Hematopoietic multipotent progenitor cell treated with erythropoietin and hydrocortisone succinate and interleukin-3 and kit ligand, for 15 days (in vitro differentiated cells): ENCODE measurements at places on chromosomes 1 and 21.

DNA sequence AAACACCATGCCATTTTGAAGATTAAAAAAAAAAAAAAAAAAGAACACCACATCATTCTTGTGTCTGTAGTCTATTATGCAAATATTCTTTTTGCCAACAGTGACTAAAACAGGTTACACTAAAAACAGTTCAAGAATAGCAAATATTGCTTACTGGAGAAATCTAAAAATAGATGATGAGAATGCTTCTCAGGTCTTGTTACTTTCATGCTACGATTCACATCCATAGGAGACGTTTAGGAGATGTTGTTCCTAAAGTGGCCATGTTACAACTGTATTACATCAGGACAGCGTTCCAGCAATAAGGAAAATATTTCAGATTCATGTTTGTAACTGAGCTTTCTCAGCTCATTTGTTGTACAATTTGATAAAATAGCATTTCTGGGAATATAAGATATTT is 32.3 kb downstream of the RAB3GAP2 start:
- no peak for DNase-seq

DNA sequence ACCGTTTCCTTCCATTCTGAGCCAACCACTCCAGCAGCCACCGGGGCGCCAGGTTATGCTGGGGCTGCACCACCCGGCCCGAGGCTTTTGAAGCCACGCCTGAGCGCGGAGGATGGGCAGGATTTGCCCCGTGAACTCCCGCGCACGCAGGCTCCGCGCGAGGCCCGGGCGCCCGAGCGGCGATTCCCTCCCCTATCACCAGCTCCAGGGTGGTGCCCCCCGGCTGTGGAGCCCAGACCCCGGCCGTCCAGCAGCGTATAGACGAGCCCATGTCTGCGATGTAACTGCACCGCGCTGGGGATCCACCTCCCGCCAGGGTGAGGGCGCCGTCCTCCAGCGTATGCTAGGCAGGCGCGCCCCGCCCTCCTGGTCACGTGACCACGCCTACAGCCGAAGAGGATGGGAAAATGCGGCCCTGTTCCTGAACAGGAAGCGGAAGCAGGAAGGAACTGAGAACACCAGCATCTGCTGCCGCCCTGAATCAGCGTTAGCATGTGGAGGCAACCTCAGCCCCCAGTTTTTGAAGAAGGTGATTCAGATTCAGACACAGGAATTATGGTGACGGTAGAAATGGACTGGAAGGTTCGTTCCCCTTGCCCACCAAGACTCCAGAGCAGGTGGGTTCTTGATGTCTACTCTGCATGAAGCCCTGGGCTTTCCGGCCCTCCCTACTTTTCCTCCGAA is 46.0 kb downstream of the VPS26C start:
- DNase-seq, result peak; percentile 93

DNA sequence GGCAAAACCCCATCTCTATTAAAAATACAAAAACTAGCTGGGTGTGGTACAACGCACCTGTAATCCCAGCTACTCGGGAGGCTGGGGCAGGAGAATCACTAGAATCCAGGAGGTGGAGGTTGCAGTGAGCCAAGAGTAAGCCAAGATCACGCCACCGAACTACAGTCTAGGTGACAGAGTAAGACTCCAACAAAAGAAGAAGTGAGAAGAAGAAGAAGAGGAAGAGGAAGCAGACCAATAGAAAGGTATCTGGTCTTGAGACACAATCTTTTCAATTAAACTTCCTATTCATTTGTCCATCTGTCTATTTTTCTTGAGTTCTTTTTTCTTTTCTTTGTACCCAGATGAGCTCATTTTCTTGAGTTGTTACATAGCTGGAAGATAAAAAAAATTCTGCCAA is 55.7 kb upstream of the ACADM start:
- no peak for DNase-seq

- DNase-seq, result peak; percentile 24
Observed at GRCh38 chr1:168469690-168470089, 74.1 kb downstream of the XCL2 start.

DNA sequence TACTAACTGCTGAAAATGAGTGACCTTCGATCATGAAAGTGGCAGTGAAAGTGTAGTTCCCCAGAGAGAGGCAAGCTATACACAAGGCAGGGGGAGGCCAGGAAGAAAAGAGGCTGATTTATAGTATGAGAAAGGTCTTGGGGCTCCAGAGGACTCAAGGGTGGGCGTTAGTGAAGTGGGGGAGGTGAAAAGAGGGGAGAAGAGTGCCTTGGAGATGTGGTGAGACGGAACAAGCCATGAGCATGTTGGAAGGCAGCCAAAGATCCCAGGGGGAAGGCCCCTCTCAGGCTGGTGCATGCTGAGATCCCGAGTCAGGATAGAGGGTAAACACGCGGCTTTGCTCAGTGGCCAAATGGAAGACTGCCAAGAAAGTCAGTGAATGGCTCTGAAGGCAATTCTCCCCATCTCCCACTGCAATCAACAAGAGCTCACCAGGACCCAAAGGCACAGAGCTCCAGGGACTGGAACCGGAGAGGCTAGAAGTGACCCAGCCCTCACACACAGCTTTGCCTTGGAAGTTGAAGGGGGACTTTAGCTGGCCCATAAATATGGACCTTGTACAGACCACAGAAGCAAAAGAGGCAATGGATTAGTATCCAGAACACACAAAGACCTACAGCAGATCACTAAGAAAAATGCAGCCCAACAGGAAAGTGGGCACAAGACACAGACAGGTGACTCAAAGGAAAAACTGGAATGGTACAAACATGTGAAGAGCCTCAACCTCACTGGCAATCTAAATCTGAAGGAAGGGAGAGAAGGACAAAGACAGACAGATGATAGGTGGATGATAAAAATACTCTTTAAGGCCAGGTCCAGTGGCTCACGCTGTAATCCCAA is 49.6 kb downstream of the HSF2BP start:
- DNase-seq, result no peak

DNA sequence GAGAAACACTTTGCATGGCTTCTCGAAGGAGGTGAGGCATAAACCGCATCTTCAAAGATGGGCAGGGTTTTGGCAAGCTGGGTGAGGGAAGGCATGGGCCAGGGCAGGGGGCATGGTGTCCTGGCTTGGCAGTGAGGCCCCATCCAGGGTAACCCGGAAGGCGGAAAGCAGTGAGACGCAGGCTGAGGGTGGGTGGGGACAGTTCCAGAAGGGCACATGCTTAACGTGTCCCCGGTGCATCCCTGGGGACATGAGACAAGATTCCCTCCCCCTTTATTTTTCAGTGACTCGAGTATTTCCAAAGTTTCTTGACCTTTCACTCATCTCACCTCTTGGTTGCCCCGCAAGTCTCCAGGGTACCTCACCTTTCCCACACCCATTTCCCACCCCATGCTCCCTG is 122.8 kb upstream of the SLC25A33 start:
- DNase-seq, result no peak
